Lung microvascular endothelial cell (primary cell): ENCODE measurements at places on chromosomes 11 and 22. TPM values are rescaled to one million over a fixed set of nuclear protein-coding genes. Genes with fewer than 3 reads are reported as not detected.

- no peak for DNase-seq
These were observed 85.2 kb upstream of the RTL6 start for GRCh38 chr22:44583061-44583760.

The OR8A1 gene
- total RNA-seq: under 0.01 TPM in 1 of 2 replicates, not detected in the other

DNA sequence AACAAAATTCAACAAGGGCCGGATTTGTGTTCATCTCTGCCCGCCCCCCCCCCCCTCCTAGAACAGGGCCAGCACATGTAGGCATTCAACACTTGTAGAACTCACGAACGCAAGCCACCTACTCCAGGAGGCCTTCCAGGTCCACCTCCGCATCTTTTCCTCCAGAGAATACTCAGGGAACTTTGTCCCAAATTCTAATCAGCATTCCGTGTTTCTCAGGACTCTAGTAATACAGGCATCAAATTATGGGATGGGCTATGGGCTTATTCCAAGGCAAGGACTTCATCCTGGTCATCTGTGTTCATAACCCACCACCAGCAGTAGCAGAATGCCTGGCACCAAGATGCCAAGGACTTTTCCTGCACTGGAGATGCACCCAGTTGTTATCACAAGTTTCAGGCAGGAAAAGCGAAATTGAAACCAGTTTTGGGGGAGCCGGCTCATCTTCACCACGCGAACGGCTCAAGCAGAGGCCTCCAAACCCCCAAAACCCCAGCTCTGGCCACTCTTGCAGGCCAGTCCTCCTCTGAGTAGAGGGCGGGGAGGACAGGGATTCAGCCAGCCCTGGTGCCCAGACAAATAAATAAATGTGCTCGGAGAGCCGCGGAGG is 462 bp downstream of the UBE2L6 start:
- no peak for DNase-seq

GRCh38 chr11:77547863-77548551 is 41.7 kb upstream of the AQP11 start:
- peak; percentile 71 for DNase-seq

The B4GAT1 gene
- 16.1 and 19.8 TPM in 2 replicates for total RNA-seq

GRCh38 chr11:11743216-11743615 is 98.6 kb upstream of the USP47 start:
- no peak for DNase-seq

DNA sequence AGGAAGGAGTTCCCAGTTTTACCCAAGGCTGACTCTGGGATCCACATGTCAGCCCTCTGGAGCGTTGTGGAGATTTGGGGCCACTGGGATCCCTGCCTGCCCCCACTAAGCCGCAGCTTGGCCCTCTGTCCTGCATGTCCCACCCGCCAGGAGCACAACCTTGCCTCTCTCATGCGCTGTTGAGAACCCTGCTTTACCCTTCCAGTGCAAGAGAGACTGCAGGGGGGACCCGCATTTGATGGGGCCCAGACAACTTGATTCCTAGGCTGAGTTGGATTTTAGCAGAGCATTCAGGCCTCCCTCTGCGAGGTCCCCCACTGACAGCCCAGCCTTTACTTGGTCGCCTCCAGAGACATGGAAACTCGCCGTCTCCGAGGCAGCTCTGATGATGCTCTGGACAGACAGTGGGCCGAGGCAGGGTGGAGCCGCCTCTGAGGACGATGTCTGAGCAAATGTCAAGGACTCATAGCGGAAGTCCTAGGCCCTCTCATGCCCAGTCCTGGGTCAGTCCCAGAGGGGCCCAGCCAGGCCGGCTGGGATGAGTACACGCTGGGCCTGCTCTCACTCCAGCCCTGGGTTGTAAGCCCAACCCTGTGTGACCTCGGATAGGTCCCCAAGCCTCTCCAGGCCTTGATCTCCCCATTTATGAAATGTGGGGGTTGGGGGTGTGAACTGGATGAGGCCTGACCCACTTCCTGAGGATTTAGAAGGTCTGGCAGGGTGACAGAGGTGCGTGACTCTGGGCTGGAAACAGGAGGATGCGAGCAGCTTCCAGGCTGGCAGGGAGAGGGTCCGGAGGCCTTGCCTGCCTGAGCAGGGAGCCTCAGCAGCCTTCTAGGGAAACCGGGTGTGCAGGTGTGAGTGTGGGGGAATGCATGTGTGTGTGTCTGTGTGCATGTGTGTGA is 630 bp downstream of the CD5 start:
- DNase-seq: no peak
